ENCODE measurements at places on chromosomes 11 and 22.

DNA sequence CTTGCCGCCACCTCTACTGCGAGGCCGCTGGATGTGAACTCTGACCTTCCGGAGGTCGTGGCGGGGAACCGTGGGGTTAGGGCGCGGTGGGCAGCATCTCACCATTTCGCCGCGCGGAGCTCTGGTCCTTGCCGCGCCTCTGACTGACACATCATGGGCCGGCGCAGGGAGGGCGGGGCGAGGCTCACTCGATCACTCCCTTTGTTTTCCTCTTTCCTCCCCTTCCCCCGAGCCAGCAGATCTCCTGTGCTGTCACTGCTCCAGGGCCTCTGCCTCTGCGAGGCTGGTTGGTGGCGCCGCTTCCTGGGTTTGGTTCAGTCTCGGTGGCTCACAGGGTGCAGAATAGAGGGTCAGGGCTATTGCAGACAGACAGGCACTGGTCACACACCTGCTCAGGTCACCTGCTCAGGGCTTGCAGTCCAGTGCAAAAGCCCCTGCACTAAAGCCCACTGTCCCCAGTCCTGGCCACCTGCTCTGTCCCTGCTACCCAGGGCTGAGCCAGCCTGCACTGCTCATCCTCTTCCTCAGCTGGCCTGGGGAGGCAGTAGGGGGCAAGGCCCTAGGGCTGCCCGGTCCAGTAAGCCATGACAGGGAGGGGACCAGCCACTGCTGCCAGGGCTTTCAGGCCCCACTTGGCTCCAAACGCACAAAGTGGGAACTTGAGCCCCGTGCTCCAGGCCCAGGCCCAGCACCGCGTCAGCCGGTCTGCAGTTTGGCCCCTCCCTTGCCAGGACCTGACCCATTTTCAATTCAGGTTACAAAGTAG, 36.2 kb downstream of the PISD start:
- no peak for DNase-seq

GRCh38 chr22:44245438-44245837, 64.7 kb downstream of the PARVG start:
- DNase-seq = no peak

DNA sequence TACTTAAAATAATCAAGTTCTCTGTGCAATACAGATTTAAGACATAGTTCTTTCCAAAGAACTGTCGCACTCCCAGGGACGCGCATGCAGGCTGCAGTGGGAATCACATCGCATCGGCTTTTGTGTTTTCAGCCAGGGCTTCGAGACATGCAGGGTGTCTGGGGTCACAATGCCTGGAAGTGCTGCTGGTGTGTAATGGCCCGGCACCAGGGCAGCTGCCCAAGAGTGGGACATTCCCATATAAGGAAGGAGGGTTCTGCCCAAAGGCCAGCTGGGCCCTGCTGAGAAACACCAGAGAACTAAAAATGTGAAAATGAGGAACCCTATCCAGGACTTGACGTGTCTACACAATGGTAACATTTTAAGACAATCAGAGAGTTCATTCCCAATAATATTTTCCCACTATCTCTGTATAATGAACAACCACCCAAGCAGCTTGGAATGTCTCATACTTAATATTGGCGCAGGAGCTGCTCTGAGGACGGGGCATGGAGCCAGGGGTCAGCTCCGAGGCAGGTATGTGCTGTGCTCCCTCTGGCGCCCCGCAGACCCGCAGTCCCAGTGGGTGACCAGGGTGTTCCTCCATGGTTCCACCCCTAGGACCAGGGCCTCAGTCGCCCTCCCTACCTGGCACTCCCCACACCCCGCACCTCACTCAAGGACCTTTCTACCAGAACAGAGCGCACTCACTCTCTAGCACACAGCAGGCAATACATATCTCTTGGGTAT, 11.3 kb downstream of the MCAT start:
- no peak for DNase-seq

- DNase-seq = peak; percentile 64
Measured at GRCh38 chr11:68927280-68928135, 23.8 kb downstream of the IGHMBP2 start.

DNA sequence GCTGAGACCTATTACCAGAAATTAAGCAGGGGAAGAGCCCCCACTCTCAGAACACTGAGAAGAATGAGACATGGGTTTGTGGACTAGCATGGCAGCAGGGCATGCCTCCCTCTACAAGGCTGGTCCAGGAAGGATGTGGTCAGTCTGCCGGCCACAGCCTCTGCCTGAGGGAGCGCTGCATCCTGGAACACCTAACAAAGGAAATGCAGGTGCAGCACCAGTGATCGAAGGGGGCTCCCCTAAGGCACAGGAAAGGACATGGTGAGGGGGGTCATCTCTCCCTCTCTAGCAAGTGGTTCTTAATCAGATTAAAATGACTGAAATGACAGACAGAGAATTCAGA, 40.6 kb upstream of the ARL14EP start:
- DNase-seq = no peak

- DNase-seq = peak; percentile 81
Measured at GRCh38 chr22:37741312-37741795, 44.5 kb downstream of the TRIOBP start.

GRCh38 chr11:20566591-20567434, 32.6 kb upstream of the SLC6A5 start:
- no peak for DNase-seq

DNA sequence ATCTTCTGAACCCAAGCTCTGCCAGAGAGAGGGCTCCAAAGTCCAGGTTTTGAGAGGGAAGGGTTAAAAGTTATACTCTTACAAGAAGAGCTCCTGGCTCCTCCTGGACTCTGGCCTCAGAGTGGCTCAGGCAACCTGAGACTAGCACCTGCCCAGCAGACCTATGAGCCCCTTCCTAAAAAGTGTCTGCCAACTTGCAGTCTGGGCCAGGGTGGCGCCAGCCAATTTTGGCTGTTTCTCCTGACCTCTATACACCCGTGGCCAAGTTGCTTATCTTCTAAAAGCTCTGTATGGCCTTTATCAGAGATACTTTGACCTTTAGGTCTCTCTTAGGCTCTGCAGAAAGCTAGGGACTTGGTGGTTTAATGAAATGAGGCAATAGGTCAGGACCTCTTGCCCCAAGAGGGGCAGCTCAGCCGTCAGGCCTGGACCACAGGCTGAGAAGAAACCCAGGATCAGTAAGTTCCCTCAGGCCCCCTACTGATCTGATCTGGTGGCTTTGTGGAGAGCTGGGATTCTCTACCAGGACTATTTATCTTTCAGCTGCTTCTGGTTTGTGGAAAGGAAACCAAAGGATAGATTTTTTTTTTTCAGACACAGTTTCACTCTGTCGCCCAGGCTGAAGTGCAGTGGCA, 10.3 kb upstream of the UCP3 start:
- no peak for DNase-seq

GRCh38 chr22:23405366-23405851, 174.7 kb downstream of the IGLL1 start:
- no peak for DNase-seq

- DNase-seq = no peak
Measured at GRCh38 chr11:67435727-67436458, 1.6 kb downstream of the PTPRCAP start.

- no peak for DNase-seq
Measured at GRCh38 chr11:116148056-116148455, 624.7 kb downstream of the BUD13 start.

- no peak for DNase-seq
Measured at GRCh38 chr11:12680246-12680939, 6.2 kb downstream of the TEAD1 start.

DNA sequence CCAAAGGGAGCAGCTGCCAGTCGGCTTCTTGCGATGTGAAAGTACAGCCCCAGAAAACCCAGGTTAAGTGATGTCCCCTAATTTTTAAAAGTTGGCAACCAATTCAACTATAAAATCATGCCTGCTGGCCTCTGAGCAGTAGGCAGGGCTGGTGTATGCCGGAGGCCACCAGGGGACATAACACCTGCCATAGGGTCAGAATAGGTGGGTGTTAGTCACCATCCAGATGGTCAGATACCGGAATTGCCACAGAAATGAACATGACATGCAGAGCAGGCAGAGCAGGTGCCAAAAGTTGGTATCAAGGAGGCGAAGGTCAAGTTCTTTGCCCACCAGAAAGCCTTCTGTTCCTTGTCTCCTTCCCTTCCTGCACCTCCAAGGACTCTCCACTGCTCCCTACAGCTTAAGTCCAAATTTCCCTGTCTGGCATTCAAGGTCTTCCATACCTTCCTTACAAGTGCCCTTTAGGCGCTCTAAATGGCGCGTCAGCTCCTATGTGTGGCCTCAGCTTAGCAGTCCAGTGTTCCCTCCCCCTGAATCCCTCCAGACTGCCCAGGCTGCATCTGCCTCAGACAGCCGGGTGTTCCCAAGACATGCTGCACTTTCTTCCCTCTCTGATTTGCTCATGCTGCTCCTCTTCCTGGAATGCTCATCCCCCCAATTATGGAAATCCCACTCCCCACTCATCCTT, 45.1 kb downstream of the PTPRJ start:
- no peak for DNase-seq

GRCh38 chr11:45811571-45812290, 6.8 kb downstream of the SLC35C1 start:
- DNase-seq = no peak

- DNase-seq = no peak
Measured at GRCh38 chr22:25911243-25911972, 169.4 kb downstream of the MYO18B start.

- peak; percentile 80 for DNase-seq
Measured at GRCh38 chr11:67356864-67357561, 3.7 kb upstream of the POLD4 start.

- DNase-seq = no peak
Measured at GRCh38 chr22:46731246-46732040, 6.6 kb downstream of the CERK start.

GRCh38 chr11:45484326-45484883, 181.0 kb downstream of the CHST1 start:
- DNase-seq = no peak

GRCh38 chr11:102611291-102611690, 13.8 kb downstream of the MMP20 start:
- no peak for DNase-seq

- DNase-seq = no peak
Measured at GRCh38 chr11:93279851-93280347, 50.6 kb upstream of the DEUP1 start.

- DNase-seq = no peak
Measured at GRCh38 chr22:39665229-39665628, 94.7 kb downstream of the CACNA1I start.

- peak; percentile 91 for DNase-seq
Measured at GRCh38 chr11:64334764-64335735, 5.0 kb upstream of the CCDC88B start.

GRCh38 chr11:112280268-112281126, 19.8 kb upstream of the PLET1 start:
- peak; percentile 88 for DNase-seq

DNA sequence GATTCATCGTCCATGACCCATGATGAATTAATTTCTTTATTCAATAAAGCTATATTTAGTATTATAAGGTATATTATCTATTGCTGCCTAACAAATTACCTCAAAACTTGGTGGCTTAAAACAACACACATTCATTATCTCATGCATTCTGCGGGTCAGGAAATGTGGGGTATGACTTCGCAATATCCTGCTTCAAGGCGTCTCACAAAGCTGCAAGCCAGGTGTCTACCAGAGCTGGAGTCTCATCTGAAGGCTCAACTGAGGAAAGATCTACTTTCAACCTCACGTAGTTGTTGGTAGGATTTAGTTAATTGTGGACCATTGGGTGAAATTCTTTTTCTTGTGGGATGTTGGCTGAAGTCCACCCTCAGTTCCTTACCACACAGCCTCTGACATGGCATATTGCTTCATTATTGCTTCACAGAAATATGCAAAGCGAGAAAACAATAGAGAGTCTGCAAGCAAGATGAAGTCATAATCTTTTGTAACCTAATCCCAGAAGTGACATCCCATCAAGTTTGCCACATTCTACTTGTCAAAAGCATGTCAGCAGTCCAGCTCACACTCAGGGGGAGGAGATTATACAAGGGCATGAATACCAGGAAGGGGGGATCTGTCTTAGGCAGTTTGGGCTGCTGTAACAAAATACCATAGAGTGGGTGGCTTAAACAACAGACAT, 45.1 kb downstream of the KREMEN1 start:
- DNase-seq = no peak

DNA sequence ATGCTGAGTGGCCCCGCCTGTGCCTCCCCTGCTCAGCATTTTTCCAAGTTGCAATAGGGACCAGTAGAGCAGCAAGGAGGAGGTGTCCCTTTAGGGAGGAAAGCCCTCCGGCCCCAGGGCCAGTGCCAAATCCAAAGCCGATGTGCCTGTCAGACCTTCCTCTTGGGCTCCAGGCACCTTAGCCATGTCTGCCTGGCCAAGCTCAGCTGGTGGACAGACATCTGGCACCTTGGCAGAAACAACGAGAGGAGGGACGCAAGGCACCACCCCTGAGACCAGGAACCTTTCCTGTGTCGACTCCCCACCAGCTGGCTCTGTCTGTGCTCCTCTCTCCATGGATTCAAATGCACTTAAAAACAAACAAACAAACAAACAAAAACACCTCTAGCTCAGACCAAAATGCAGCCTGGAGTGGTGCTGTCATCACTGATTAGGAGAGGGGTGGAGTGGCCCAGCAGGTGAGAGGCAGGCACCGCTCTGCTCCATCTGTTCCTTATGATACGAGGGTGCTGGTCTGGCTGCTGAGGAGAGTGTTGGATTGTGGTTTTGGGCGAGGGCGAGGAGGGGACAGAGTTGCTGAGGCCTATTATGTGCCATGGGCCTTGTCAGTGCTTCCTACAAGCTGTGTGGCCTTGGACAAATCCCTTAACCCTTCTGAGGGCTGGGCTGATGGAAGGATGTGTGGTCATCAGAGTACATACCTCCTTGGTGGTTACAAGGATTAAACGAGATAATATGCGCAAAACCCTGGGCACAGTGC, 46.2 kb downstream of the TP53I11 start:
- DNase-seq = no peak

GRCh38 chr11:63635762-63636465, 21.7 kb upstream of the PLAAT3 start:
- peak; percentile 74 for DNase-seq

DNA sequence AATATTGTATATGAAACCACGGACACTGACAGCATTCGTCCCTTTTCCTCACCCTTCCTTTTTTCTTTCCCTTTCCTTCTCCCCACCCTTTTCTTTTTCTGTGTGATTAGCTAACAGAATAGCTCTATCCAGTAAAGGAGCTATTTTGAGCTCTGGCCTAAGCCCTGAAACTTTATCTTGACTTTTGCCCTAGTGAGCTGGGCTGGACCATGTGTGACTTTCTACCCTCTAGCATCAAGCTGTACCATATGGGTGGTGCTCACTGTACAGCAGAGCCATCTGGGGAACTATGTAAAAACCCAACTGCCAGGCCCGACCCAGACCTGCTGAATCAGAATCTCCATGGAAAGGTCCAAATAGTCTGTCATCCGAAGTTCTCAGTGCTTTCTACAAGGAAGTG, 21.9 kb upstream of the PANX1 start:
- DNase-seq = no peak

DNA sequence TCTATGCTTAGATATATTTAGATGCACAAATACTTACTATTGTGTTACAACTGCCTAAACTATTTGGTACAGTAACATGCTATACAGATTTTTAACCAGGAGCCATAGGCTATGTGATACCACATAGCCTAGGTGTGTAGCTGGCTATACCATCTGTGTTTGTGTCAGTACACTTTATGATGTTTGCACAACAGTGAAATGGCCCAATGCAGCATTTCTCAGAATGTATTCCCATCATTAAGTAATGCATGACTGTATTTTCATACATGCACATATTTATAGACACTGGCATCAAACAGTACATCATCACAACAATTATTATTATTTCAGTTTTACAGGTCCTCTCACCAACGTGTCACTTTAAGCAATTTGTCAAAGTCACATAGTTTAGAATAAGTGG, 979.5 kb upstream of the TENM4 start:
- DNase-seq = no peak

GRCh38 chr22:49317369-49317768, 510.3 kb downstream of the BRD1 start:
- no peak for DNase-seq
